ENCODE measurements at places on chromosomes 2 and 18.

- DNase-seq: no peak
Observed at GRCh38 chr2:12921321-12921720, 204.6 kb downstream of the TRIB2 start.

- no peak for DNase-seq
Observed at GRCh38 chr18:63476668-63477067, at the start of gene SERPINB5. Gene SERPINB5, plus strand, starts transcription at chr18:63476958. Its CDS starts 7,471 bp downstream, at chr18:63484429.

DNA sequence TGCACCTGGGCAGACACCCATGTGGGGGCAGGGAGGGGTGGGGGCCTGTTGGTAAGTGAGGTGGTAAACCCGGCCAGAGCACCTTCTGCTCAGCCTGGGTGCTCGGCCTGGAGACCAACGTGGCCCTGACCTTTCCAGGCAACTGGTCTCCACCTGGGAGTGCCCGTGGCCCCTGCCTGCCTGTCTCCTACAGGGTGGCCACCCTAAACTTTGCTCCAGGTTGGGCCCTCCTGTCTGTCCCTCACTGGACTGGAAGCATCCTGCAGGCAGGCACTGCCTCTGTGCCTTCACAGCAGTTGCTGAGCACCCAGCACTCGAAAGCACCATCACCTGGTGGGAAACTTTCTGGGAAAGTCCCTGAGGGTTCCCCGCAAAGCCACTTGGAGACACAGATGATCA lies 171.3 kb downstream of the TWIST2 start:
- no peak for DNase-seq

GRCh38 chr18:22469061-22469734 lies 51.5 kb upstream of the CTAGE1 start:
- no peak for DNase-seq

GRCh38 chr18:70037431-70038061 lies 89.9 kb upstream of the CD226 start:
- DNase-seq: no peak

GRCh38 chr2:47064106-47064505 lies 91.0 kb downstream of the STPG4 start:
- no peak for DNase-seq

GRCh38 chr2:45788401-45788800 lies 136.9 kb downstream of the PRKCE start:
- DNase-seq: no peak

GRCh38 chr18:37937287-37937686 lies 371.7 kb upstream of the CELF4 start:
- DNase-seq: no peak

DNA sequence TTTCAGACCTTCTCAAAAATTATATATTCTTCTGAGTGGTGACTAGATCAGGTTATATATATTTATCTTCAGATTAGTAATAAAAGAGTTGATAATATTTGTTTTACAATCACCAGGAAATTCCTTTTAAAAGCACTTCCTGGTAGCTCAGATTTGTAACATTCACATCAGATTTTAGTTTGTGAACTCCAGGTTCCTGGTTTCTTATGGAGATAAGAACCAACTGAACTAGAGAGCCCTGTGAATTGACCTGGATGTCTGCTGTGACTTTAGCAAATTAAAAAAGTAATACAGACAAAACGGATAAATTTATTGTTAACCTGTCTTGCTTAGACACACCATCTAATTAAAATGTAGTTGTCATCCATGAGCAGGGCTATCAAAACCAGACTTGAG lies 868.7 kb downstream of the BCL11A start:
- DNase-seq: no peak

GRCh38 chr2:181457121-181457740 lies at the start of gene ITGA4:
Gene ITGA4, plus strand, starts transcription at chr2:181457386. Its CDS starts 269 bp downstream, at chr2:181457655.
- peak; percentile 84 for DNase-seq

DNA sequence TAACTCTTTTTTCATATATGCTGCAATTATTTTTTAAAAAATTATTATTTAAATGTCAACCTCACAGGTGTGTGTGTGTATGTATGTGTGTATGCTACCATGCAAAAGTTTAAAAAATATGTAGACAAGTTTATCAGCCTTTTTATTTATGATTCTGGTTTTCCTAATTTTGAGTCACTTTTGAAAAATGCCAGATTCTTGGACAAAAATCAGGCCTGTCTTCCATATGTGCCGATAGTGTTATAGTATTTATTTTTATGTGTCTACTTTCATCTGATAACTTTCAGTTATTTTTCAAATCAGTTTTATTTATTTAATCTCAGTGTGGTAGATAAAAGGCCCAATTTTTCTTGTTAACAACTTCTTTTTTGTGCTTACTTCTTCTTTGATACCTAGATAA lies 176.2 kb downstream of the RDH14 start:
- no peak for DNase-seq

DNA sequence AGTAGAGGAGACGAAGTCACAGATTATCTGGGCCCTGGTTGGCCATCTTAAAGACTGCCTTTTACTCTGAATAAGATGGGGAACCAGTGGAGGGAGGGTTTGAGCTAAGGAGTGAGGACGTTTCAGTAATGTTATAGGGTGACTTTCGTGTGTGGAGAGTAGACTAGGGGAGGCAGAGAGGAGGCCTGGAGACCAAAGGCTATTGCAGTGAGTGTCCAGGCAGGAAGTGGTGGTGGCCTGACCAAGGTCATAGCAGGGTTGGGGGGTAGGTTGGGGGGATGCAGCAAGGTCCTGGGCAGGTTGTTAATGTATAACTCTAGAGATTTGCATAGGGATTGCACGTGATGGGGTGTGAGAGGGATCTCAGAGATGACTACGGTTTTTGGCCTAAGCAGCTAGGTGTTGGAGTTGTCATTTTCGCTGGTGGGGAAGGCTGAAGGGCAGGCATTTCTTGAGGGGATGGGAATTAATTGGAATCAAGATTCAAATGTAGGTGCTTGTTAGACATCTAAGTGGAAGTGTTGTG lies 4.9 kb downstream of the CEP192 start:
- no peak for DNase-seq

DNA sequence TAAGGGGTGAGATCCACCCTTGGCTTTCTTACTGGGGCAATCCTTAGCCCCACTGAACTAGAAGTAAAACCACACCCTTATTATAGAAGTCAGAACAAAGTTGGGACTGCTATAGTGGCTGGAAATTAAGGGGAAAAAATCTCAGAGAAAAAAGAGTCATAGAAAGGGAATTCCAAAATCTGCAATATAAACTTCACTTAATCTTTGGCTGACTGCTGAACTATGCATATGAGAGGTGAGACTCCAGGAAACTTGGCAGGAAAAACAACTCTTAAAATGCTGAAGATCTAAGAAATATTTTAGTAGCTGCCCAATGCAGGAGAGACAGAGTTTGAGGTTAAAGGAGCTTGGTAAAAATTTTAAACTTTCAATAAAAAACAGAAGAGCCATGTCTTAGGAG lies 201.8 kb upstream of the FN1 start:
- no peak for DNase-seq

DNA sequence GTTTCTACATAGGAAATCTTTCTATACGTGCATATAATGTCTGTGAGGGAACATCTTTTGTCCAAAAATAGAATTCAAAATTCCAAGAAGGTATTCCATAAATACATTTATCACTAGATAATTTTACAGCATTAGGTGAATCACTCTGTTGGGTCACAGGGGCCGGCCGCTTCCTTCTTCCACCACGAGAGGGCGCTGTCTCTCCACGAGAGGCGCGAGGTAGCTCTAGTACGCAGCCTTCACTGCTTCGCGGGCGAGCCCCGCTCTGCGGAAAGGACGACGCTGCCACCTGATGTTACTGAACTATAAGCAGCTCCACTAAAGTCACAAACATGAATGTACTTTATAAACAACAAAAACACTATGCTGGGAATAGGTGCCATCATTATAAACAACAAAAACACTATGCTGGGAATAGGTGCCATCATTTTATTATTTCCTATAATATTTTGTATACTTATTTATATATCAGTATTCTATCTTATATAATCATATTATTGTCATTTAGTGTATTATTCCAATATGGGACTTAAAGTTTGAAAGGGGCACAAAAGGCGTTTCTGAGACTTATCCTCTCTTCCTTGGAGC lies 69.4 kb upstream of the REV1 start:
- peak; percentile 69 for DNase-seq

GRCh38 chr2:123086613-123087385 lies 938.3 kb upstream of the CNTNAP5 start:
- no peak for DNase-seq

GRCh38 chr2:230170532-230170931 lies 49.3 kb downstream of the SP110 start:
- DNase-seq: no peak

GRCh38 chr18:3448838-3449511 lies 997 bp upstream of the TGIF1 start:
- peak; percentile 63 for DNase-seq

GRCh38 chr2:135245071-135245470 lies 193.0 kb downstream of the RAB3GAP1 start:
- no peak for DNase-seq

- DNase-seq: no peak
Observed at GRCh38 chr2:226185616-226186211, 613.9 kb downstream of the IRS1 start.

DNA sequence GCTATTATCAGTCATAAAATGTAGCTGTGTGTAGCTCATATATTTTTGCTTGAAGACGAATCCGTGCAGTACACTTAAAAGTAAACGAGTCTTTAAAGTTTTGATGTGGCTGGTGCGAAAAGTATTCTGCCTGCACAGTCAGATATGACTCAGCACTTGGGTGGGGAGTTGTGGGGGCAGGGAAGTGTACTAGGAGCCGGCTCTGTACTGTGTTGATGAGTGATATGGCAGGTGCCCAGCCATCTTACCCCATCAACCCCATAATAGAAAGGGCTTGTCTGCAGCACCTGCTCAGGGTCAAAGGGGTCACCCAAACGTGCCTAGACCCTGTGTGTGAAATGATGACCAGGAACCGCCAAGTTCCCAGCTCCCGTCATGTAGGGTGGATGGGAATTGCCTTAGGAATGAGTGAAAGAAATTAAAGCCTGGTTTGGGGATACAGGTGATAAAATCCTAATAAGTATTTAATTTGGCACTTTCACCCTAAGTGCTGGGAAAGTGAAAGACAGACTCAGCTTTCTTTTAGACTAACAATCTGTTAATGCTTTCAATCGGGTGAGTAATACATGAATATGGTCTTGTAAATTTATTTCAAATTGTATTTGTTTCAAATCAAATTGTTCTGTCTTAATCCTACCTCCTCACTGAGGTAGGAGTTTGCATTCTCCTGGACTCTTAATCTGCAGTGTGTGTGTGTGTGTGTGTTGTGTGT lies 48.0 kb downstream of the BCL2L11 start:
- no peak for DNase-seq

DNA sequence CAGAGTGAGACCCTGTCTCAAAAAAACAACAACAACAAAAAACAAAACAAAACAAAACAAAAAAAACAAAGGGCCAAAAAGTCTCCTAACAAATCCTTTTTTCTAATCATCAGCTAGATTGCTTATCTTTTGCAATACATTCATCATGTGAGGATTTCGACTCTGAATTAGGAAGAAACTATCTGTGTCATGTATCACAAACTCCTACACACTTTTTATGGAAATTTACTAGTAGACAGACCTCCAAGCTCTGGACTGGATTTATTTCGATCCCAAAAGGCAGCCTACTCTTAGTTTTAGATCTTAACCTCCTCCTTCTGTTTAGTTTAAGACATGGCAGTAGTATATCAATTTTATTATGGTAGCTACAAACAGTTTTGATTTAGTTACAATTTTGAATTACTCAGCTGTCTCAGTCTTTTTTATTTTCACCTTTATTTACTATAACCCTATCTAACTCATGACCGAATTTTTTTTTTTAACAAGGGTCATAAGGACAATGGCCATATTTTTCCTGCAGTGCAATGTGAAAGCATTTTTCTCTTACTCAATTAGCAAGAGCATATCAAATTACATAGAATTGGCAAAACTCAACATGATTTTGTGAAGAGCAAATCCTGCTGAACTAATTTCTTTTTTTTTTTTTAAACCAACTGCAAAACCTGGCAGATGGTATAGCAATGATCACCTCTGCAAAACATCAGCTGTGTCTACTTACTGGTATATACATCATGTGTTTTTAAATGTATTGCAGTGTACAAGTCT lies 10.7 kb upstream of the CCDC88A start:
- no peak for DNase-seq

- peak; percentile 85 for DNase-seq
Observed at GRCh38 chr2:25215948-25216679, 47.7 kb upstream of the POMC start.

DNA sequence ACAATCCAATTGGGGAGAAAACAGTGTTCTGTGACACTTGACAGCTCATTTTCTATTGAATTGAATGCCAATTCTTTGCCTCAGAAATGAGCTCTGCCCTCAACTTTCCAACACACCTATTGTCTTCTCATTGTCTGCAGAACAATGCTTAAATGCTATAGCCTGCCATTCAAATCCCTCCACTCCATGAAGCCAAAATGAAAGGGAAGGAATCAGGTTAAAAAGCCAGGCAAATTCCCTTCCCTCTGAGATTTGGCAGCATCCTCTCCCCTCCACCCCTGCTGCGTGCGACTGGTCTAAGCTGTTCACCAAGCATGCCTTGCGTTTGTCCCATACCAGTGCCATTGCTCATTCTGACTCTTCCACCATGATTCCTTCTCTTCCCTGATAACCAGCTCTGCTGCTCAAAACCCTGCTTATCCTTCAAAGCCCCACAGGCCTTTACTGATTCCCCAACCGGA lies 32.4 kb upstream of the TMEM131 start:
- DNase-seq: no peak

DNA sequence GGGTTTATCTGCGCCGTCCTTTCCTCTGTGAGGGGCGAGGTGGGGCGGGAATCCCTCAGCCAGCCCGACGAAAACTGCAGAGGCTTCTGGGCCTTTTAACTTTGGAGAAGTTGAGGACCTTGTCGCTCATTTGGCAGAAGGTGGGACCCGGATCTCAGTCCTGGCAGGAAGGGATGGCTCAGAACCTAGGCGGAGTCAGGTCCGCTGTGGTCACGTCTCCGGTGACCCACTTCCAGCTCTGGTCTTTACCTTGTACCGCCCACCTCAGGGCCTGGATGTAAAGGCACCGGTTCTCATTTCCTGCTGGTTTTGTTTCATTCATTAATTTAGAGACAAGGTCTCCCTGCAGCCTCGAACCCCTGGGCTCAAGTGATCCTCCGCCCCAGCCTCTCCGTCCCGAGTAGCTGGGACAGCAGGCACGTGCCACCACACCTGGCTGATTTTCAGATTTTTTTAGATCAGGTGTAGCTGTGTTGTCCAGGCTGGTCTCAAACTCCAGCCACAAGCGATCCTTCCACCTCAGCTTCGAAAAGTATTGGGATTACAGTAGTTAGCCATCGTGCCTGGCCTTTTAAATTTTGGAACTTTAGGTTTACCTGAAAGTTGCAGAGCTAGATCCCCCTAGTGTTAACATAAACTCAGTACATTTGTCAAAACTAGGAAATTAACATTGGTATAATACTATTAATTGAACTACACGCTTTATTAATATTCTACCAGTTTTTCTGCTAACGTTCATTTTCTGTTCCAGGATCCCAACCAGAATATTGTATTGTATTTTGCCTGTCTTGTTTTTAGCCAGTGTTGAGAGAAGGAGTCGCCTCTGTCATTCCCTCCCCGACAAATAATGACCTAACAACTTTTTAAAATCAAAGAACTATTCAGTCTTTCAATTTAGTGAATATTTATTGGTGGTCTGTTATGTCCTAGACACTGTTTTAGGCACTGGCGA lies 852 bp downstream of the POLI start:
- DNase-seq: peak; percentile 24

Data from activated T-helper 1 cell treated with Interleukin-2 at 50 U/mL for 16 hours (primary cell).